ENCODE measurements at places on chromosomes 11 and 22.

DNA sequence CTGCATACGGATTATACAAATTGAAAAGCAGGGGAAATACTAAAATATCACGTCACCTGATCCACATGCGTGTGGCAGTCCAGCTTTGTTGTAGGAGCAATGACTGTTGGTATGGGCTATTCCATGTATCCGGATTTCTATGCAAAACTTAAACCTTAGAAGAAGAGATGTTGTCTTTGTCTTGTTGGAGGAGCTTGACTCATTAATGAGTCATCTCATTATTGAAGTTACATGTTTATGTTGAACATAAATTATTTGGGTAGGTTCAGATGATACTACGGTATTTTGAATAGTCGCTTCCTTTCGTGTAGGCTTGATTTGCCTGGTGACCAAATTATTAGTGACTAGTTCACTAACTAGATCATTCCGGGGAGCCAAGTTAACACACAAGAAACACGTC, 806 bp upstream of the SAAL1 start:
- DNase-seq = no peak

GRCh38 chr11:134639586-134640330, 227.7 kb upstream of the B3GAT1 start:
- DNase-seq = no peak

DNA sequence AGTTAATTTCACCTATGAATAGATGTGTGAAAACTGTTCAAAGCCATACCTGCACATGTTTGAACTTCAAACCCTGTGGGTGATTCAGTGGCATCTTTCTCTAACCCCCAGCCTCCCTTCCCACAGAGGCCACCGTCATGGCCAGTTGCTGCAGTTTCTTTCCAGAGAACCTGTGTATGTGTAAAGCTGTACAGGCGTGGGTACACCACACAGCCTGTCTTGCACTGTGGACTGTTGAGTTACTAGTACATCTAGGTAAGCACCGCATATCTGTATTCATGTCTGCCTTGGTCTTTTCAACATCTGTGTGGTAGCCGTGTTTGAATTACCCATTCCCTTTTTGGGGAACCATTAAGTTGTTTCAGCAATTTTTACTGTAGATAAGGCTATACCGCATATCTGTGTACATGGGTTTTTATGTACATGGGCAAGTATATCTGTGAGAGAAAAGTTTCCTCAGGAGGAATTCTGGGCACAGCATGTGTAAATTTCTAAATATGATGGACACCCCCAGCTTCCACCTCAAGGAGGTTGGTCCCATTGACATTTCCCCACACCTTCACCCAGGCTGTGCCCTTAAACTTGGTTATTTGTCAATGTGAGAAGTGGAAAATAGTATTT, 13.9 kb downstream of the NEAT1 start:
- DNase-seq = peak; percentile 11

GRCh38 chr22:42799461-42800405, 57.3 kb downstream of the ARFGAP3 start:
- peak; percentile 45 for DNase-seq

GRCh38 chr22:17639247-17639741, 737 bp downstream of the BCL2L13 start:
- DNase-seq = peak; percentile 45

DNA sequence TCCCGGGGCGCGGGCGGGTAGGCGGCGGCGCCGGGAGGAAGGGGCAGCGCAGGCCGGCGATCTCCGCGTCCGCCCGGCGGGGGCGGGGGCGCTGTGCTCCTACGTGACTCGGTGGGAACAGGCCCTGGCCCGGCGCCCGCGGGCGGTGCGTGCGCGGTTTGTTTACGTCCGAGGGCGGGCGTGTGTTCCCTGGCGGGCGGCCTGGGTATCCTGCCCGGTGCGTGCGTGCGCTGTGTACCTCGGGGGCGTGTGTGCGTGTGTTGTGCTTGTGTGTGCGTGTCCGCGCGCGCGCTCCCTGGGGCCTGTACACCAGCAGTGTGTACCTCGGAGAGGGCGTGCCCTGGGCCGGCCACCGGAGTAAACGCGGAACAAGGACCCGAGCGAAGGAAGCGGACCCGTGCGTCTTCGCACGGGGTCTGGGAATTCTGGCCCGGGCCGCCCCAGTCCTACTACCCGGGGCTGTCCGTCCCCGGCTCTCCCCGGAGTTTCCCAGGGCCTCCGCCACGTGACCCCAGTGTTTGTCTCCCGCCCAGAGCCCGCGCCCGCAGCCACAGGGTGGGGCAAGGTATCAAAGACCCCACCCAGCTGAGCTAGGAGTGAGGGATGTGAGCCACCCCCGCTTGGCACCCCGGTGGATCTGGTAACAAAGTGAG, 769 bp downstream of the MAFF start:
- DNase-seq = no peak

GRCh38 chr11:17734418-17734911, at the start of gene KCNC1:
Gene KCNC1, plus strand, starts transcription at chr11:17734781. Its CDS starts 1,222 bp downstream, at chr11:17736003.
- DNase-seq = peak; percentile 79

- DNase-seq = peak; percentile 43
Observed at GRCh38 chr11:66429983-66430602, 8.6 kb downstream of the MRPL11 start.

DNA sequence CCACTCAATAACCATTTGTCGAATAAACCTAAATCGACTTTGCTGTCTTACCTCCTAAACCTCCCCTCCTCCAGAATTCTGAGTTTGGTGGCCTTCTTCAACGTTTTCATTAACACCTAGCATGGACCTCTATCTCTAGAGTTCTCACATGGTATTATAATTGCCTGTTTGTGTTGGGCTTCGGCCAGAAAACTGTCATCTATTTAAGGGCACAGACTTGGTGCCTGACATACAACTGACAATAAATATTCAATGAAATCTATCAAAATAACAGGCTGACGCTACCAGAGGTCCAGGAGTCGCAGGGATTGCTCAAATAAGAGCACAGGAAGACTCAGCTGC, 687 bp downstream of the ALKBH8 start:
- no peak for DNase-seq

- no peak for DNase-seq
Observed at GRCh38 chr22:17917490-17917983, 106.8 kb downstream of the MICAL3 start.

GRCh38 chr11:43832536-43832935, 48.1 kb upstream of the ALKBH3 start:
- no peak for DNase-seq

- no peak for DNase-seq
Observed at GRCh38 chr11:101323997-101324396, 194.4 kb upstream of the PGR start.

GRCh38 chr22:27892811-27893210, 26.2 kb downstream of the PITPNB start:
- no peak for DNase-seq

- DNase-seq = peak; percentile 59
Observed at GRCh38 chr11:316891-317301, 3.1 kb downstream of the IFITM1 start.

DNA sequence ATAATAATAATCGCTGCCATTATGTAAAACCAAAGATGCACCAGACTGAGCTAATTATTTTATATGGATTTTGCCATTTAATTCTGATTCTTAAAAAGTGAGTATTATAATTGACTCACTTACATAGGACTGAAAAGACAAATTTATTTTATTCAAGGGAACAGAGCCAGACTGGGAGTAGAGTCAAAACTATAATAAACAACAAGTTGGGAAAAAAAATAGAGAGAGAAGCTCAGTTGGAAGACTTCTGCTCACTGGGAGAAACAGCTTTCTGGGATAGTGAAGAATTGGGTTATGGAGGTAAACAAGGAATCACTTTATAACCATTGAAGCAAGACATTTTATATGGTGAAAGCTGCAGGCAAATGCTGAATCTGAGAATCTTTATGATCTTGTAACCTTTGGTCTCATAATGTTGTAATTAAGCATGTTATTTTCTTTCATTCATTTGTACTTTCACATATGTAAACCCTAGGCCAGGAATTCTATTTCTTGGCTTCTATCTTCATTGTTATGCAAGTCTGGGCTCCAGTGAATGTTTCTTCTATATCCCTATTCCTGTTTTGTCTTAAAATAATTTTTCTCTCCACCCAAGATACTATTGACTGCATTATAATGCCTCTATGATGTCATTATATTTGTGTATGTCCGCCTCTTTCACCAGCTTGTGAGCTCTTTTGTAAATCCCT, 725.3 kb upstream of the CCDC179 start:
- DNase-seq = peak; percentile 94

DNA sequence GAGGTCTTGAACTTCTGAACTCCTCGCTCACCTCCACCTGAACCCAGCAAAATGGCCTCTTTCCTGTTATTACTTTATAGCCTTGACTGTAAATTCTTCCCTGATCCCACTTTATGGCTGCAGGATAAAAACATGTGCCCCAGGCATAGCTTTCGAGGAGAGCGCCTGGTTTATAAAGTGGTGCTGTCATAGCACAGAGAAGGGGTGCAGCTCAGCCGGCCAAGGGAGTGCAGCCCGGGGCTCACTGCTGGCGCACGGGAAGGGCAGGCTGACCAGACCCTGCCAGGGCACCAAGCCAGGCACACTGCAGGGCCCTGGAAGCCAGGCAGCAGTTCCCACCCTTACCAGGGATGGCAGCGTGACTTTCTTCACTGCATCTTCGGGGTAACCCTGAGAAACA, 50.9 kb downstream of the ISX start:
- no peak for DNase-seq

DNA sequence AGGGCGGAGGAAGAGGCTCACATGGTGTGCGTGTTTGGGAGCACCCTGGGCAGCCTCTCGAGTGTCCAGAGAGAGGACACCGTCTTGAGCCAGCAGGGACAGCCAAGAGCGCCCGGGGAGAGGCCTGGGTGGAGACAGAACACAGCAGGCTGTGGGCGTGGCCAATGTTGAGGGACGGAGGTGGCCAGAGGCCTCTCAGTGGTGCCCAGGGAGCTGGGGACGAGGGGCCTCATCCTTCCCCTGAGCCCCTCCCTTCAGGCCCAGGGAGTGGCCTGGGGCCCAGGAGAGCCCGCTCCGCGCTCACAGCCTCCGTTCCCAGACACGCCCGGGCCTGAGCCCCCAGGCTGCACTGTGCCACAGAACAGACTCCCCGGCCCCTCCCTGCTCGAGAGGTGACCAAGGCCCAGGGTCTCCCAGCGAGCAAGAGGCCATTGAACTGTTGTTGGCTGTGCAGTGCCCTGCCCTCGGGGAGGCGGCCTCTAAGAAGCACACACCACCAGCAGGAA, 48.4 kb downstream of the CDKN1C start:
- DNase-seq = peak; percentile 76

- no peak for DNase-seq
Observed at GRCh38 chr11:68116126-68116525, 5.1 kb downstream of the CHKA start.

DNA sequence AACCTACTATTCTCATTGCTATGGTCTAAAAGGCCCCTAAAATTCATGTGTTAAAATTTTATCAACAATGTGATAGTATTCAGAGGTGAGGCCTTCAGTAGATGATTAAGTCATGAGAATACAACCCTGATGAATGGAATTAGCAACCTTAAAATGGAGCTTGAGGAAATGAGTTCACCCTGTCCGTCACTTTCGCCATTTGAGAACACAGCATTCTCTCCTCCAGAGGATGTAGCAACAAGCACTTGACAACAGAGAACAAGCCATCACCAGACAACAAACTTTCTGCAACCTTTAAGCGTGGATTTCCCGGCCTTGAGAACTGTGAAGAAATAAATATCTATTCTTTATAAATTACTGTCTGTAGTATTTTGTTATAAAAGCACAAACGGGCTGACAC, 197.0 kb downstream of the SBF2 start:
- no peak for DNase-seq

DNA sequence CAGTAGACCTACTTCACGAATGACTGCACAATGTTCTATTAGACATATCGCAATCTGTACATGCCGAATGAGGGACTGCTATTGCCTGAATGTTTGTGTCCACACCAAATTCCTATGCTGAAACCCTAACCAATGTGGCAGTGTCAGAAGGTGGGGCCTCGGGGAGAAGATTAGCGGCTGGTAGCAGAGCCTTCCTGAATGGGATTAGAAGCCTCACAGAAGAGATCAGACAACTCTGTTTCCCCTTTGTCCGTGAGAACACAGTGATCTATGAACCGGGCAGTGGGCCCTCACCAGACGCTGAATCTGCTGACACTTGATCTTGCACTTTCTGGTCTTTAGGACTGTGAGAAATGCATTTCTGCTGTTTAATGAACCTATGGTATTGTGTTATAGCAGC, 33.1 kb downstream of the LRFN4 start:
- DNase-seq = peak; percentile 52

- no peak for DNase-seq
Observed at GRCh38 chr11:78808923-78809322, 234.3 kb upstream of the NARS2 start.

- no peak for DNase-seq
Observed at GRCh38 chr11:122847466-122847865, 9.2 kb downstream of the CRTAM start.

- peak; percentile 62 for DNase-seq
Observed at GRCh38 chr11:73359930-73360742, 16.1 kb upstream of the RELT start.

DNA sequence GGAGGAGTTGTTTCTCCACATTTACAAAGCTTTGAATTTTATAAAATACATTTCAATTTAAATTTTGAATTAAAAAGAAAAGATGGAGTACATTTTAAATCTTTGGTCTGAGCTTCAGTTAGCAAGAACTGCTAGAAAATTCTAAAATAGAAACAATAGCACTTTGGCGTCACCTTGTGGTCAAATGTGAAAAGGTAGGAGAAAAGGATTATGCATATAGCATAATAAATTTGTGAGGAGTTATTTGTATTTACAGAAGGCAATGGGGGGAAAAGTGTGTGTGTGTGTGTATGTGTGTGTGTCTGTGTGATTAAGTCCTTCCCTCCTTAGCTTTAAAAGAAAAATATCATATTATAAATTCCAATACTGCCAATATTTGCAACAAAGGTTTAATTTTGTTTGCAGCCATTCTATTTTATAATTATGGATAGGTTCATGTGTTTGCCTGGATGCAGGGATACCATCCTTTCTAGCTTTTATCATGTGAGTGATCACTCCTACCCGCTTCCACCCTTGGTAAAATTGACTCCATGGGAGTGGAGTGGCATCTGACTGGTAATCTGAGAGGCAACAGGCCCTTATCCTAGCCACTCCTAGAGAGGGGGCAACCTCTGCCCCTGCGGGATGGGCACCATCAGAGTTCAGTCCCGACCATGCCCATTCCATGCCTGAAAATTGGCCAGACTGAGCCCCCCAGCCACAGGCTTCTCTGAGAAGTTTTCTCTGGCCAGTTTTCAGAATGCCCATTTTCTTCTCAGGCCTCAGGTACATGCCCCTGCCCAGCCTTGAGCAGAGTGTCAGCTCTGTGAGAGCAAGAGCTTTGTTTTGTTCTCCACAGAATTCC, 13.6 kb upstream of the LGR4 start:
- DNase-seq = peak; percentile 78
